Ascending aorta (tissue), 2 donors: ENCODE measurements at places on chromosomes 5 and 9. TPM values are rescaled to one million over a fixed set of nuclear protein-coding genes. Genes with fewer than 3 reads are reported as not detected.
A peak's percentile ranks its signal among the peaks of the same experiment; 100 is the strongest.

DNA sequence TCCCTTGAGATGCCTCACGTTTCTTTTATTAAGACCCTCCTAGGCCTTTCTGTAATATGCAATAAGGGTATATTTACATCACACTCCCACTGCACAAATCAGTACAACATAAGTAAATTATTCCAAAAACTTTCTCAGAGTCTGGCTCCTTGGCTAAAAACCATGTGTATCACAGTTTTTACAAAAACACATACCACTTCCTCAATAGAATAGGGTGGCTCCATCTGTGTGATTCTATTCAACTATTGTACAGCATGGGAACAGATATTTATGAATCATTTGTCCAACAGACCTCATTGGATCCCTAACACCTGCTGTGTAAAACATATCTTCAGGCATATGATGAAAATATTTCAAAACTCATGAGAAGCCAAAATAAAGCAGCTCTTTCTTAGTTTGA lies 502.7 kb downstream of the EFNA5 start:
- no peak for DNase-seq

DNA sequence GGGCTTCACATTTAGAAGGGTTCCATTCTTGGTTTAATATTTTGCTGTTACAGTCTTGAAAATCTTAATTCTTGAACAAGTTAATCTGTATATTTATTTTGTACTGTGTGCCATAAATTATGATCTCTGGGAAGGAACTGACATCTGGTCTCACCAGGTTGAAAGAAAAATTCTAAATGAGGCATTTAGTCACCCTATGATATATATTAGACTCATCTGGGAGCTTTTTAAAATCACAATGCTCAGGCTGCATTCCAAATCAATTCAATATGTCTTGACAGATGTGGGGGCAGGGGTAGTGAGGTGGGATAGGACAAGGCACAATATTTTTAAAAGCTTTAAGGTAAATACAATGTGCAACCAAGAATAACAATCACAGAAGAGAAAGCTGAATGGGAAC lies 569.2 kb downstream of the PRR16 start:
- DNase-seq, result no peak

The DMRTA1 gene
- total RNA-seq, result not detected

The IL5 gene
- total RNA-seq, result not detected

DNA sequence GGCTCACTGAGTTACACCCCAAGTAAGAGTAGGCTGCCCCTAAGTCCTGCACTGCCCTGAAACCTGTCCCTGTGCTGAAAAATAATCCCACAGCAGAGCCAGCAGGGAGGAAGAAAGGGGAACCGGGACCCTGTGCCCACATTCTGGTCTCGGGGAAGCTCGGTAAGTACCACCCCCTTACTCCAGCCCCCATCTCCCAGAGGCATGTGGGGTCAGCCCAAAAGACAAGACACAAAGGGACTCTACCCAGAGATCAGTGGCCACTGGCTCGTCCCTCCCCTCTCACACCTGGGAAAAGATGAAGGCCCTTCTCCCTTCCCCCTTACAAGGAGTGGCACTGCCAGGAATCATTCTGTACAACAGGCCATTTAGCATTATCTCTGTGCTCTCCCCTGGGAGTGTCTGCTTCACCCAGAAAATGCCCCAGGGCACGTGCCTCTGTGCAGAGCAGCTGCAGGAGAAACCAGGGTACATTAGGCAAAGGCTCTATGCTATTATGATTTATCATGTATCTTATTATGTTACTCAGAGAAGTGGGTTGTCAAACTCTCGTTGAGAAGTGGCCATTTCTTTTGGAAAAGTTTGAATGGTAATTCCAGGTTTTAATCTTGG lies 71.3 kb downstream of the NDFIP1 start:
- no peak for DNase-seq

GRCh38 chr5:122114501-122114900 lies 14.8 kb upstream of the ZNF474 start:
- no peak for DNase-seq

GRCh38 chr5:7628248-7628647 lies 222.7 kb downstream of the CFAP90 start:
- DNase-seq, result no peak

DNA sequence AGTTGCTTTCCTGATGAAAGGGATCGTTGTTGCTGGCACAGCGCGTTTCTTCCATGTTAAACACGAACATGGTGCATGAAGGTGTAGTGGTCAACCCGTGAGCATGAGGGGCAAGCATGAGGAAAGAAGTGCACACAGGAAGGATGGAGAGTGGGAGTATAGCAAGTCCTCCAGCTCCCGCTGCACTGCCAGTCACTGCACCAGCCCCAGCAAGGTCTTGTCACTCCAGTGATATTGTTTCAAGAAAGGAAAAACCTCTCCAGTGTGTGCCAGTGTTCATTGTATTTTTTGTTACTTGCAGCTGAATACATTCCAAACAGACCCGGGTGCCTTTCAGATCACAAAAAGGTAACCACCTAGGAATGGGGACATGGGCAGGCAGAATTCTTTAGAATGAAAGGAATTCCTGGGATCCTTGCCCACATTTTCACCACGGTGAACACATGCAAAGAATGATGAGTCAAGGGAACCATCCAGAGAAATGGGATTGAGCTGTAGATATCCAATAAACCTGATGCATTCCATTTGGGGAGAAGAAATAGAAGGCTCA lies 186.3 kb downstream of the AOPEP start:
- peak; percentile 61 for DNase-seq

DNA sequence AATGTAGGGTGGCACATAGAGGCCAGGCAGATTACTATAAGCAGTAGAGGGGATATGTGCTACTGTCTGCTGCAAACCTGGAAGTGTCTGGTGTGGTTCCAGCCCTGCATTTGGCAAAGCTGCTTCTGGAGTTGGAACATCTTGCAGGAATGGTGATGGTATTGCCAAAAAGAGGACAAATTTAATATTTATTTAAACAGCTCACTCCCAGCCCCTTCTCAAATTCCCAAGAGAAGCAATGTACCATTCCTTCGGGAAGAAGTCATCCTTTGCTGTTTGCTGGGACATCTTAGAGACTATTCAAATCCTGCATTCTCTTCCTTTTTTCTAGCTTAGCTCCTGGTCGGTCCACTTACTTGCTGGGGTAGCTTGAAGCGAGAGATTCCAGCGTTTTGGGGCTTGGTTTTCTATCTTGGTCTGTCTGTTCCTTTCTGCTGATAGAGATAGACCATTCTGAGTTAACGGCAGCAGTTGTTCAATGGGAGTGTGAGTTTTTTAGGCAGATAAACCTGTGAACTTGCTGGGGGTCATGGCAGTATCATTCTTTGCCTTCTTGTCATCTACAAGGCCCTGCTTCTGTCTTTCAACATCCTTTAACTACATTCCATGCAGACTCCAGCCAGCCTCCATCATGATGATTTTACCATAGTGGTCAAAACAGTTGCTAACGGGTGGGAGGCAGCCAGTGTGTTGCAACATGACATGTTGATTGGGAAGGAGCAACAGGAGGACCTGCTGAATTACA lies 69.9 kb downstream of the RCL1 start:
- no peak for DNase-seq

The TMEM174 gene
- total RNA-seq, result not detected

- DNase-seq, result no peak
Measured at GRCh38 chr9:132583584-132584304, 1.3 kb downstream of the BARHL1 start.

DNA sequence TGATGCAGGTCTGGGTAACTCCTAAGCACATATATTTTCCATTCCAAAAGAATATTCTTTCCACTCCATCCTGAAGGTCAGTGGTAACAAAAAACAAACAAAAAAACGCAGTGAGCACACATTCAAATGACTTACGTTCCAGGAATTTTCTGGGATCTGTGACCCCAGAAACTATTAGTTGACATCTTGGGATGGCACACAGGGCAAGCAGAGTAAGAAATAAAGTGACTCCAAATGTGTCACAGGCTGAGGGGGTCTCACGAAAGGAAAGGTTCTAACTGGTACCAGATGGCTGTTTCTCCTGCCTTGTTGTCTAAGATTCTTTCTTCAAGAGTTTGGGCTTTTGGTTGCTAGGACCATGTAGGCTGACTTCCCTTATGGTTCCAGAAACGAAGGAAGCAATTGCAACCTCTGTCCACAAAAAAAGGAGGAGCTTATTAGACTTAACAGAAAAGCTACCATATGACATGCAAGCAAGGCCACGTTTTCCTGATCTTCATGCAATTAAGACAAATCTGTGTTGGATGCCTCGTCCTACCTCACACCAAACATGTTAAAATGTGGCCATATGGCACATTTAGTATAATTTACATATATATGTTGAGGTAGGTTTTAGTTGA lies 32.7 kb downstream of the PTGS1 start:
- no peak for DNase-seq

DNA sequence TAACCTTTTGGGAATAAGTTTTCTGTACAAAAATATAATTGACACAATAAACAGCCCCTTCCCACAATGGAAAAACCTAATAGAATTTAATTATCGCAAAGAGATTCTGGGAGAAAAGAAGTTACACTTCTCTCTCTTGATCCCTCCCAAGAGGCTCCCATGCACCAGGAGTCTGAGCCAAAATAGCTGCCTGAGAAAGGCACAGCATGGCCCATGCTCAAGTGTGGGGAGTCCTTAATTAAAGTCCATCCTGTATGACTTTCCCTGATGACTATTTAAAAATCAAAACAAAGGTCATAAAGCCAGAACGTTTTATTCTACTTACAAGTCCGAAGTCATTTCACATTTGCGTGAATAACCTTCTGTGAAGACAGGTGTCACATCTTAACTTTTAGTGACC lies 155.1 kb downstream of the SPOCK1 start:
- DNase-seq, result no peak

The HOMER1 gene
- total RNA-seq, result 2.3 TPM

The ARHGEF37 gene
- 13.4 TPM for total RNA-seq

GRCh38 chr9:130387398-130387797 lies 57.4 kb upstream of the ASS1 start:
- DNase-seq, result no peak

- no peak for DNase-seq
Measured at GRCh38 chr5:166373817-166374216, 1917.6 kb upstream of the WWC1 start.

DNA sequence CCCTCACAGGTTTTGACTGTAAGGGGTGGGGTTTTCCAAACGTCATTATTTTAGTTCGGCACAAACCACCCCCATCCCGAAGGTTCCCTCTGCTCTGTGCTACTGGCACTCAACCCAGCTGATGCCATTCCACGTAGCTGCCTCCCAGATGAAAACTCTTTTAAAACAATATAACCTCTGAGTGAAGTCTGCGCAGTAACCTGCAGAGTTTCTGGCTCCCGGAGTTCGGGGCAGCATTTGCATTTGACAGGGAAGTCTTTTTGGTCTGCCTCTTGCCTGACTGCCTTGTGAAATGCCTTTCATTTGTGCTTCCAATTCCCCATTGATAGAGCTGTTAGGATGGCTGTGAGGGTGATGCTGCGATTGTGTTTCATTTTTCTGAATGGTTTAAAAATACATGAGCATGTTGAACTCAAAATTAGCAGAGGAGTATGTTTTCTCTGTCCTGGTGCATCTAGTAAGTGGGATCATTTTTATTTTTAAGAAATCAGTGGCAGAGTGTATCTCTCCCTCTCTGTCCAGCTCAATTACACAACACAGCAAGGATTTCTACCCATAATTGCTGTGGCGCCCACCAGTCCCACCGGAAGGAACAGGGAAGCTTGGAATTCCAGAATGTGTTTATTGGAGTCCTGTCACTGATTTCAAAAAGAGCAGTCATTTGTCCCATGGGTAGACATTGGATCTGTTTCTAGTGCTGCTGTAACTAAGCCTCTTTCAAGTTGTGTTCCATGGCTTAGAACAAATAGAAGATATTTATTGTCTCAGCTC lies 24.8 kb downstream of the ADCY2 start:
- no peak for DNase-seq

GRCh38 chr5:87022415-87022814 lies 245.3 kb upstream of the RASA1 start:
- DNase-seq, result no peak

GRCh38 chr9:130157079-130157478 lies 15.1 kb upstream of the NCS1 start:
- no peak for DNase-seq

The PCDHB12 gene
- 19.7 TPM for total RNA-seq

DNA sequence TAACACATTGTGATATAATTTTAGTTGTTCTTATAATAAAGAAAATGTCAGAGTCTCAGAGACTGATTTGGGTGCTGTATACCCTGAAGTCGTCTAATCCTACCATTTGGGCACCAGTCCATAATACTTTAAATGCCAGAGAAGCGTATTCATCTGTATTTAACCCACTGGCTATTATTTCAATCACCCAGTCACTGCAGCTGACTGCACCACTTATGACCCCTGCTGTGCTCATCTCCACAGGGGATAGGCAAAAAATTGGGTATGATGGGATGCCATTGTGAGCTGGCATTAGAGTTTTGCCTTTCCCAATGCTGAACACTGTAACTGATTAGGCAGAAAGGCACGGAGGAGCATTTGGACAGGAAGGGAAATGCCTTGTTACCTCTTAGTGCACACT lies 599.7 kb downstream of the CAAP1 start:
- DNase-seq, result no peak

GRCh38 chr5:174726916-174727793 lies 2.8 kb downstream of the MSX2 start:
- no peak for DNase-seq

- DNase-seq, result no peak
Measured at GRCh38 chr5:137753691-137754187, 424 bp downstream of the HNRNPA0 start.

- DNase-seq, result no peak
Measured at GRCh38 chr5:150645070-150645700, 4.7 kb downstream of the SYNPO start.

The CENPK gene
- total RNA-seq, result 5.2 TPM

DNA sequence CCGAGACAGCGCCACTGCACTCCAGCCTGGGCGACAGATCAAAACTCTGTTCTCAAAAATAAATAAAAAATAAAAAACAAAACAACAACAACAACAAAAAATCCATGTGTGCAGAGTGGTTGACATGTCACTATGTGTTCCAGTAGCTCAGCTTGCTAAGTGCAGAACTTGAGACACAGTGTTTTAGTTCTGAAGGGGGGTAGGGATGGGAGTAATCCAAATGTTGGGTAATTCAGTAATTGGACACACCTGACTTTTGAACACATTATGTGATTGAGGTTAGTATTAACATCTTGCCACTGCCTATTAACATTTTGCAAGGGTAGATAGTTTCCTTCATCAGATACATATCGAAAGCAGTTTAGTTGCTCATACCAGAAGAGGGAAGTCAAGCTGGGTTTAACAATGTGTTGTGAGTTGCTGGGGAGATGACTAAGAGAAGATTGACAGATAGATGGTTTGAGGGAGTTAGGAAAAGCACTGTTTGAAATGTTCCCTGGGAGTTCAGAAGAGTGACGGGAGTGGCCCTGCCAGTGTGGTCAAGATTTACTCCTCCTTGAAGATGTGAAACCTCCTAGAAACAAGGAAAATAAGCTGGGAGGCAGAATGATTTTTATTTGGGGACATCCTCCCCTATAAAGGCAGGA lies 928 bp downstream of the HACD4 start:
- DNase-seq, result no peak

DNA sequence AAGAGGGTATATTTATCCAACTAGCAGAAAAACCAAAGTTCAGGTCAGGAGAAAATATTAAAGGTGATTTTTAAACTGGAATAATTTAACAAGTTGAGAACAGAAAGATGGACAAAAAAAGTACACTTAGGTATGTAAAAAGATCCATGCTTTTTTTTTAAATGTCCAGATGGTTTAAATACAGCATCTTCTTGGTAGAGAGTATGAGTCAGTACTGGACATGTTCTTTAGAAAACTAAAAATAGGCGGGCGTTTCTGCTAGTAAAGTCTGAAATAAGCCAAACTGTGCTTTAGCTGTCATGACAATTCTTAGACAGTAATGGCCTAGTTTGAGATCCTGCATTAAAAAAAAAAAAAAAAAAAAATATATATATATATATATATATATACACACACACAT lies 255.9 kb upstream of the ST8SIA4 start:
- DNase-seq, result no peak

GRCh38 chr5:10446490-10446889 lies 4.8 kb downstream of the ROPN1L start:
- DNase-seq, result no peak
